ENCODE measurements at places on chromosomes 3 and 15.

- DNase-seq: peak; percentile 51
Observed at GRCh38 chr3:125125821-125126245, 70.0 kb upstream of the HEG1 start.

DNA sequence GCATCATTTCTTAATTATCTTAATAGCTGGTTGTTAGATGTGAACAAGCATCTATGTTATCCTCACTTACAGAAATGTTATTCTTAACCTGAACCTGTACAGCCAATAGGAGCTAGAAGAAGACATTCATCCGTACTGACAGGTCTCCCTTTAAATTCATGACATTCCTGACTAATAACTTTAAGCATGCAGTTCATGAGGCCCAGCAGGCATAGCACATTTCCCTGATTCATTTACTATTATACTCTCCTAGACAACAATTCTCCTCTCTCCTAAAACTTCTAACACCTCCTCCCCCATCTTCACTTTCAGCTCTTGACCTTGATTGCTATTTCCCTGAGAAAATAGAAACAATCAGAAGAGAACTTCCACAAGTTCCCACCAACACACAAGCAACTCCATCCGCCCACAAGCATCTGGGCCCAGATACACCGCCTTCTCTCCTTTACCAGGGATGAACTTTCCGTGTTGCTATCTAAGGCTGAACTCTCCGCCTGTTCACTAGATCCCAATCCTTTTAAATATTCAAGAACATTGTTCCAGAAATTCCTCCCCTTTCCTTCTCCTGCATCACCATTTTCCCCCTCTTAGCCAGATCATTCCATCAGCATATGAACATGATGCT, 62.9 kb upstream of the SPRED1 start:
- DNase-seq: no peak

GRCh38 chr3:134694466-134694865, 43.6 kb upstream of the KY start:
- DNase-seq: no peak

DNA sequence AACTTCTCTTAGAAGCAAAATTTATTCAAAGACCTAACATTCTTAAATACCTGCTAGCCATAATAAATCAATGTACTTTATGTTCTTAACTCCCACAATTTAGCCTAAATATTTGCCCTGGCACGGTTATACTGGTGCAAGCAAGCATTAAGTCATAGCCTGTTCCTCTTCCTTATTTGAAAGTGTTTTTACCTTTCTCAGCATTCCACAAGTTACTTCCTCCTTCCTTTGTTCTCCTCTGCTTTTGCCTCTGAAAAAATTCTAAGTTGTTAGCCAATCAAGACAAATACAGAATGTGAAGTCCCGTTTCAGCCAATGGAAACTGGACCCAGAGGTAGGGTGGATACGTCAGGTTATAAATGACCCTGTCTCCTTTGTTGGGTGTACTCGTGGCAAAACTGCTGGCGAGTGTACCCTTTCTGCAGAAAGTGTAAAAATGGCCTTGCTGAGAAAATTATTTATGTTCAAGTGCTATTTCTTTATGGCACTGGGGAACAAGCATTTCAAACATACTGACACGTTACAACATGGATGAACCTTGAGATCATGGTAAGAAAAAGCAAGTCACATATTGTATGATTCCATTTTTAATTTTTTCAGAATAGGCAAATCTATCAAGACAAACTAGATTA, 3.1 kb upstream of the TATDN2 start:
- no peak for DNase-seq

- no peak for DNase-seq
Observed at GRCh38 chr15:73403171-73403570, 34.4 kb upstream of the HCN4 start.

DNA sequence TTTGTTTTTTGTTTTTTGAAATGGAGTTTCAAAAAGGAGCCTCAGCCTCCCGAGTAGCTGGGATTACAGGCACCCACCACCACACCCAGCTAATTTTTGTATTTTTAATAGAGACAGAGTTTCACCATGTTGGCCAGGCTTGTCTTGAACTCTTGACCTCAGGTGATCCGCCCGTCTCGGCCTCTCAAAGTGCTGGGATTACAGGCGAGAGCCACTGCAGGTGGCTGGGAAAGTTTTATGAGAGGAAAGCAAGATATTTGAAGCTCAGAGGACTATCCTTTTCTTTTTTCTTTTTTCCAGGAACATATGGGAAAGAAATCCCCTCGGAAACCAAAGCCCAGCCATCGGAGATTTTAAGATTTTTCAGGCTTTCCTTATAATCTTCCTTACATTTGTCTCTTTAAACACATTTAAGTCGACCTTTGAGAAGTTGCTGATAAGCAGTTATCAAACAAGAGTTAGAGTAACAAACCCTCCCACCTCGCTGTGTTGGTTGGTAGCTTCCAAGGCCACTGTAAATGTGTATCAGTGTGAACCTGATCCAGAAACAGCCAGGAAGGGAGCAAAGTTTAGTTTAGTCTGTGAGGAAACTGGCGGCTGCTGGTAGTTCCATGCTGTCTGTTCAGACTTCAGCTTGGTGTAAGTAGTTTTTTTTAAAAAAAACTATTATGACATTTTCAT, 34.5 kb upstream of the MAP3K13 start:
- DNase-seq: no peak

GRCh38 chr3:148408667-148409066, 289.0 kb upstream of the AGTR1 start:
- DNase-seq: no peak

GRCh38 chr15:30859091-30859874, 44.4 kb upstream of the FAN1 start:
- DNase-seq: peak; percentile 22

DNA sequence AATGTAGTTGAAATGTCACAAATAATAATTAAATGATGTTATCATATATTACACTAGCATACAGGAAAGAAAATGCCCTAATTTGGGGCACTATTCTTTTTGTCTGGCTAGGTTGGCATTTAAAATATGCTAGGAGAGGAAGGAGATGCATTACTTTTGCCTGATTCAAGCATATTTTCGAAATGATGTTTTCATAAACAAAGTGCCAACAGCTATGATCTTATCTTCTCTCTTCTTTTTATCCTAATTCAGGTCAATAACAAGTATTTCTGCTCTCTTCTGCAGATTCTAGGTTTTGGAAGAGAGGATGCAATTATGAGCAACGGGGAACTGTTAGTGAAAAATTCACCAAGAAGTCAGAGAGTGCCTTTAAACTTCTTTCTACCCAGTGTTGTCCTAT, 55.8 kb upstream of the NR2F2 start:
- DNase-seq: no peak

GRCh38 chr3:42507761-42508335, 5.4 kb downstream of the VIPR1 start:
- no peak for DNase-seq

- DNase-seq: no peak
Observed at GRCh38 chr15:52728899-52729298, 49.7 kb upstream of the ATOSA start.

- no peak for DNase-seq
Observed at GRCh38 chr3:10555263-10555662, 49.9 kb upstream of the ATP2B2 start.

- no peak for DNase-seq
Observed at GRCh38 chr3:81951106-81951505, 189.7 kb upstream of the GBE1 start.

Data from SK-N-DZ (cell line).